ENCODE measurements at places on chromosomes 1 and 21. TPM values are rescaled to one million over a fixed set of nuclear protein-coding genes. Genes with fewer than 3 reads are reported as not detected.

The PRMT6 gene
- 2.8 TPM for total RNA-seq

The BARHL2 gene
- not detected for total RNA-seq

The STIL gene
- total RNA-seq, result 69.9 TPM

DNA sequence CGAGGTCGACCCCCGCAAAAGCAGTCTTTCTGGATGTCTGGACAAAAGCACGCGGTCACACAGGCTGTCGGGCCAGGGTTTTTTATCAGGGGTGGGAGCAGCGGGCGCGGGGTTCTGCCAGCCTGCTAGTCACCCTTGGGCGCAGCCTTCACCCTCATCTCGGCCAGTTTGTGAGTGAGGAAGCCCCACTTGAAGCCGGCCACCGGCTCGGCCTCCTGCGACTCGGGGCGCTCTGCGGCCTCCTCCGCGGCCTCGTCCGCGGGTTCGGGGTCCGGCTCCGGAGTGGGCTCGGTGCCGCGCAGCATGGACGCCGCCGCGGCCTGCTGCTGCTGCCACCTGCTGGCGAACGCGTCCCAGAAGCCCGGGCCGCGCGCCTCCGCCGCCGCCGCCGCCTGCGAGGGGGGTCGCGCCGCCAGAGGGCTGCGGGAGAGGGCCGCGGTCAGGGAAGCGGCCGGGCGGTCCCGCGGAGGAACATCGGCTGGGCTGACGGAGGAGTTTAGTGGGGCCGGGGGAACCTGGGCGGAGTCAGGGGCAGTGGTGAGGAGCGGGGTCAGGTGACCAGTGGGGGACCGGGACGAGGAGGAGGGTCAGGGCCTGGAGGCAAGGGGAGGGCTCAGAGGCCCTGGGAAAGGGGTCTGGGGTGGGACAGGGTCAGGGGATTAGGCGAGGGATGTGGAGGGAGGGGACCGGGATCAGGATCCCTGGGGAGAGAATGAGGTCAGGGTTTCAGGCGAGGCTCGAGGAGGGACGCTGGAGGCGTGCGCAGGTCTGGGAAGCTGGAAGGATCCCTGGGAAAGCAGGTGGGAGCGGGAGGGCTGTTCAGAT lies 4.5 kb downstream of the C1orf232 start:
- DNase-seq, result no peak

- no peak for DNase-seq
Observed at GRCh38 chr1:160789702-160790611, 6.0 kb upstream of the LY9 start.

DNA sequence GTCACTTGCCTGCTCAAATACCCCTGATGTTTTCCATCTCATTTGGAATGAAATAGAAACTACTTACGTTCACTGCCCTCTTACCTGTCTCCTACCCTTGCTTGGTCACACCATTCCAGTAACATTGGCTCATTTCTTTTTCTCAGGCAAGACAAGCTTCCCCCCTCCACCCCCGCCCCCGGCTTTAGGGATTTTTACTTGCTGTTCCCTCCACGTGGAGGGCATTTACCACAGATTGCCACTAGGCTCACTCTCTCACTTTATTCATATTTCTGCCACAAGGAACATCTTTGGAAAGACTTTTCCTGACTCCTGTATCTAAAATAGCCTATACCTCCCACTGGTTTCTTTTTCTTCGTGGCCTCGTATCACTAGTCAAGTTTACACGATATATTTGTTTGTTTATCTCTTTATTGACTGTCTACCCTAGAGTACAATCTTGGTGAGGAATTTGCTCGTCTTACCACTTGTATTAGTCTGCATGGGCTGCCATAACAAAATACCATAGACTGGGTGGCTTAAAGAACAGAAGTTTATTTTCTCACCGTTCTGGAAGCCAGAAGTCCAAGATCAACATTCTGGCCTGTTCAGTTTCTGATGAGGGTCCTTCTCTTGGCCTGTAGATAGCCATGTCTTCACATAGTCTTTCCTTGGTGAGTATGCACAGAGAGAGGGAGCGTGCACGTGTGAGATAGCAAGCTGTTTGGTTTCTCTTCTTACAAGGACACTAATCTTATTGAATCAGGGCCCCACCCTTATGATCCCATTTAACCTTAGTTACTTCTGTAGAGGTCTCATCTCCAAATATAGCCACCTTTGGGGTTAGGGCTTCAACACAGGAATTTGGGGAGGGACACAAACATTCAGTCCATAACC lies 126.2 kb downstream of the NRDC start:
- DNase-seq, result no peak

GRCh38 chr1:198959032-198959431 lies 320.2 kb downstream of the PTPRC start:
- DNase-seq, result no peak

DNA sequence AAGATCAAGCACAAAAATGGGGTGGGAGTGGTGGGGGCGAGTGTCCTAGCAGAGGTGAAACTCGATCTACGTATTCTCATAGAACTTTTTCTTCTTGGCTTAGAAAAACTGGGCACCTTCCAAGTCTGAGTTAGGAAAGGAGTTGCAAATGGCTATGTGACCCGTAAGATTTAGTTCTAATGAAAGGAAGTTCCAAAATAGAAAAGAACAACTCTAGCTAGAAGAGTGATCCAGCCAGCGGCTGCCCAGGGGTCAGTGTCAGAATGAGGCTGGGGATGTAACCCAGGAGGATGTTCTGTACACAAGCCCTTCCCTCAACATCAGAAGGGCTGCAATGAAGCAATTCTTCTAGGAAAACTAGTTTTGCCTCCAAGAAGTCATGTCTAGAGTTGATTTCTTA lies 5.2 kb downstream of the MTARC1 start:
- DNase-seq, result no peak
